Activated B cell treated with CpG ODN at 0.5 μM for 24 hours (primary cell): ENCODE measurements at places on chromosomes 1 and 21. TPM values are rescaled to one million over a fixed set of nuclear protein-coding genes. Genes with fewer than 3 reads are reported as not detected.

- DNase-seq: no peak
Measured at GRCh38 chr1:206575165-206575893, 36.9 kb downstream of the EIF2D start.

GRCh38 chr1:3899754-3900149, 320 bp downstream of the C1orf174 start:
- DNase-seq: no peak

DNA sequence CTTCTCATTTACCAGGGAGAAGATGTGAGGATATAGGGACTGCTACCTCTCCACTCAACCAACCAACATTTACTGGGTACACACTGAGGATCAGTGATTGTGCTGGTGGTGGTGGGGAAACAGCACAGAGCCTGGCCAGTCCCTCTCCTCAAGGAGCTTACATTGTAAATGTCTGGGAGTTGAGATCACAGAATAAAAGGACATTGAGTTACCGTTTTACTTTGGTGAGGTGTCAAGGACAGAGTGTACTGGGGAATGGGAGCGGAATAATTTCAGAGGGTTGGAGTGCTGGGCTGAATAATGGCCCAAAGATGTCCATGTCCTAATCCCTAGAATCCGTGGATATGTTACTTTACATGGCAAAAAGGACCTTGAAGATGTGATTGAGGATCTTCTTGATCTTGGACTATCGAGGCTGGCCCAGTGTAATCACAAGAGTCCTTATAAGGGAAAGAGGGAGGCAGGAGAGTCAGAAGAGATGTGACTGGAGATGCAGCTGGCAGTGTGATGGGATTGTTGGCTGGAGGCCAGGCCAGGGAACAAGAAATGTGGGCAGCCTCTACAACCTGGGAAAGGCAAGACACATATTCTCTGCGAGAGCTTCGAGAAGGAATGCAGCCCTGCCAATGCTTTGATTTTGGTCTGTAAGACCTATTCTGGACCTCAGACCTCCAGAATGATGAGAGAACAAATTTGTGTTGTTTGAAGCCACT, 26.6 kb upstream of the RWDD3 start:
- no peak for DNase-seq

DNA sequence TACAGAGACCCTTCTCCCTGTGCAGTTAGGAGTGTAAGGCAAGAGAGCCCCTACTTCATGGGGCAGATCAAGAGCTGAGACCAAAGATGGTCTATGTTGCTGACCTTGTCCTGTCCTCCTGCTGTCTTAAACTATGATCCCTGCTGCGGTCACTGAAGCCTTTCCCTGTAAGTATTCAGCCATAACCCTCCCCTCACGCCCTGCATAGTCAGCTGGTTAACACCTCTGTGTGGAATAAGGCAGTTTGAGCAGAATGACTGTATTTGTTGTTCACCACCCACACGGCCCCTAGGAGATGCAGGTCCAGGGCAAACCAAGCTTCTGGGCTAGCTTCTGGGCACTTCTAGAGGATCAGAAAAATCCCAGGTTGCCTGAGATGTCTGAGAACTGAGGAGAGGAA, 356 bp downstream of the TSPAN1 start:
- no peak for DNase-seq

RGS5 gene
- total RNA-seq: 1.1 and 1.9 TPM in 2 replicates

MSH4 gene
- total RNA-seq: 1.2 and 1.4 TPM in 2 replicates
